ENCODE measurements at places on chromosomes 4 and X. TPM values are rescaled to one million over a fixed set of nuclear protein-coding genes. Genes with fewer than 3 reads are reported as not detected.

DNA sequence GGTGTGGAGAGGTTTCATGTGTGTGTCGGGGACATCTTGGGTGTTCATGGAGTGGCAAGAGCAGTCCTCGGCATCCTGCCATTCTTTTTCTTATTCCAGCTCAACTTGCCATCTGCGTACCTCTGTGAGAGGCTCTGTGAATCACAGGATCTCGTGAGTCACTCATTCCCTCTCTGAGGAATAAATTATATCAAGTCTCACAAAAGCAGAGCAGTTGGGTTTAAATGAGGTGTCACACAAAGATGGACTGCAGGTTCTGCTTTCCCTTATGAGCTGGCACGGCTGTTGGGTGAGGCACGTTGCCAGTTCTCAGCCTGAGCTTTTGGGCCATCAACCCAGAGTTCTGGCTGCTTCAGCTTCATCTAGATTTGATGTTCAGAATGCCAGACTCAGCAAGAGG, 6.8 kb upstream of the OCIAD2 start:
- no peaks in the 10 kb centered on the region for H3K36me3 ChIP-seq
- H3K4me3 ChIP-seq, result no peak overlapping the region

- DNase-seq, result no peak
- no peak overlapping the region for H3K27ac ChIP-seq
- no peaks in the 10 kb centered on the region for H3K4me1 ChIP-seq
- no peaks in the 10 kb centered on the region for H3K27me3 ChIP-seq
These were observed 24.8 kb downstream of the EVC2 start for GRCh38 chr4:5683566-5683965.

DNA sequence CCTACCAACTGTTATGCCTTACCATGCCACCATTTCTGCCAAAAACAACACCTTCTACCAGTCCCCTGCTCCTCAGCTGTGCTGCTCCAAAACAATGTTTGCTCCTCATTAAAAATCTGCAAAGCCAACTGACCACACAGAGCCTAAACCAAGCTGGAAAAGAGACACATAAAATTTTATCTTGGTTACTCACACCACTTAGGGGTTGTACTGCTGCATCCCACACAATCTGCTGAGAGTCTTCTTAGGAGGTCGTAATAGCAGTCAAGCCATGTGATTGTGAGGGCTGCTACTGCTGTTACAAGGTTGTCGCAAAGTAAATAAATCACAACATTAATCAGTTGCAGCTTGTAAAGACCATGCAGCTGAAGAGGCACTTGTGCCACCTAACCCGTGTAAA, 607.4 kb upstream of the FAM241A start:
- H3K36me3 ChIP-seq, result no peaks in the 10 kb centered on the region
- H3K4me3 ChIP-seq, result no peak overlapping the region
- H3K4me1 ChIP-seq, result no peaks in the 10 kb centered on the region
- peaks cover 22% of the 10 kb centered on the region for H3K27me3 ChIP-seq
- H3K27ac ChIP-seq, result no peak overlapping the region

CLNK gene
- total RNA-seq, result not detected

HCFC1 gene
- total RNA-seq, result 60.1 TPM

Data from chondrocyte (in vitro differentiated cells).